ENCODE measurements at places on chromosomes 6 and 20. TPM values are rescaled to one million over a fixed set of nuclear protein-coding genes. Genes with fewer than 3 reads are reported as not detected.

HLA-DRB1 gene
- total RNA-seq = not detected

GRCh38 chr6:154715446-154715845 is 17.8 kb upstream of the SCAF8 start:
- no peak for DNase-seq

DNA sequence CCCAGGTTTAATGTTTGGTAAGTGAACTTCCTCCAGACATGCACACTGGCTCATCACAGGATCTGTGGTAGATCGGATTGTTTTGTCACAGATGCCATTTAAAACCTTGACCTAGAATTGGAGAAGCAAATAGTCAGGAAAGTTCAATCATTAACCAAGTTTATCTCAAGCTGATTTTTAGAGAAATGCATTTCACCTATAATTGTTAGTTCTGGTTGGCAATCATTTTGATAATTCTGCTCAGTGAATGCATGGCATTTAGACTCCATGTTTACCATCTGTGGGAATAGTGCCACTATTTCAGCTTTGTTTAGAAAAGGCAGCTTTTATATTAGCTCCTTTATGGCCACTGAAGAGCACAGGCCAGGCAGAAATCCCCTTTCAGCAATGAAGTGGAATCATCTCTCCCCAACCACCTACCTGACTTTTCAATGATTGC is 73.9 kb upstream of the IPCEF1 start:
- no peak for DNase-seq

RALY gene
- total RNA-seq = 147 TPM

- no peak for DNase-seq
Observed at GRCh38 chr6:111788379-111789276, 84.6 kb downstream of the FYN start.

DNA sequence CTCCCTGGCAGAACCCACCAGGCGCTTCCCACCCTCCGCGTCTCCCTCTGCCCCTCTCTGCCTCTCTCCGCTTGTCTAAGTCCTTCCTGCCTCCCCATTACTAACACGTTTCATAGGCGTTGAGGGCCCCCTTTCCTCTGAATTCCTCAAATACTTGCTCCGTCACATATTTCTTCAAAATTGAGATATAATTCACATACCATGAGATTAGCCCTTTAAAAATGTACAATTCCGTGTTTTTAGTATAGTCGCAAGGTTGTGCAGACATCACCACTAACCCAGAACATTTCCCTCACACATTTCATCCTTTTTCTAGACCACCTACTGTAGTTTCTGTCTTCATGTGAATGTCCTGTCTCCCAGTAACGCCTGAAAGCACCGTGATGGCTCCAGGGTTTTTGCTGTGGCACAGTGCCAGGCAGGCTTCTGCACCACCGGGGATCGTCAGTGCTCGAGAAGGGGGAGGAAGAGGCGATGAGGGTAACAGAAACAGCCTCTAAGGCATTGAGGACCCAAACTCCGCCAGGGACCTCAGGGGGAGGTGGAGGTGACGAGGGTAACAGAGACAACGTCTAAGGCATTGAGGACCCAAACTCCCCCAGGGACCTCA is 141.9 kb upstream of the SNX9 start:
- no peak for DNase-seq

DNA sequence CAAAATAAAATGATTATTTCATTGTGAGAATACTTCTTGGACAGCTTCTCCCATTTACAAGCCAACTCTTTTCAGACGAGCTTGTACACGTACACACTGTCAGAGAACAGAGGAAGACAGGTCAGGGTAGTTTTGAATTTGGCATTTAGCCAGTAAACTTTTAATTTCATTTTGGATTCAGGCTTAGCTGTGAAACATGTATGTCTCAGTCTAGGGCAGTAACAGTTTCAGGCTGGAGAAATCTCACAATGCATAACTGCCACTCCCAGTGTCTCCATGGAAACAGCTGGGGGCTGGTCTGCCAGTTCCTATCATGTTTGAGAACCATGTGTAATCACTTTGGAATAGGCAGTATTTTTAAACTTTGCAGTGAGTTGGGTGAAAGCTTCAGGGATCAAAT is 22.0 kb upstream of the QKI start:
- no peak for DNase-seq

DNA sequence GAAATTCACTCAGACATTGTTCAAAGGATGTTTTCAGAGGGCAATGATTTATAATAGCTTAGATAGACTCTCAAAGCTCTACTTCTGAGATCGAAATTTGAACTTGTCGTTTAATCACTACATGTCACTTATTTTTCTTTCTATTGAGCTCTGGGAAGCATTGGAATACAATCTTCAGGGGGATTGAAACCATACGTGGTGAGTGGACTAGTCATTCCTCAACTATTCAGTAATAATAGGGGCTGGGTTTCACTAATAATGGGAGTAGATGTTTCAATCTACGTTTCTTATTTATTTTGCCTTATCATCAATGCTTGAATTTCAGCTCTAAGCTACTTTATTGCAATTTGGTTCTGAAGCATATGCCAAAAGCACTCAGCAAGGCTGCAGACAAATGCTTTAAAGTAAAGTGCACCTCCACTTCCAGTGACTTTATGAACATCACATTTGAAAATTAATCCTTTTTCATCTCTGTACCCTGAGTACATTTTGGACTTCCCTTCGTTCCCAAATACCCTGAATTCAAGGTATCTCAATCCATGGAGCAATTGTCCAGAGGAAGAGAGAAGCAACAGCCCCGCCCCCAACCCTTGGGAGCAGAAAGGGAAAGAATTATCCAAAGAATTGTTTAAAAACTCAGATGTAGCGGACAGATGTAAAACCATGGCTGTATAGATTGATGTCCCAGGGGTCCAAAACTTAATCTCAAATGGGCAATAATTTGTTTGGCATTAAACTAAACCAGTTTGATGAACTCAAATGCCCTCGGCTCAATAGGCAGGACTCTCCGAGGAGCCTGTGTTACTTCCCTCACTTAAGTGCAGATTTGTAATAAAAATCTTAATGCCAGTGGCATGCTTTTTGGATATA is 68.1 kb downstream of the HFE start:
- DNase-seq = peak; percentile 54

BPIFB4 gene
- not detected for total RNA-seq

DNA sequence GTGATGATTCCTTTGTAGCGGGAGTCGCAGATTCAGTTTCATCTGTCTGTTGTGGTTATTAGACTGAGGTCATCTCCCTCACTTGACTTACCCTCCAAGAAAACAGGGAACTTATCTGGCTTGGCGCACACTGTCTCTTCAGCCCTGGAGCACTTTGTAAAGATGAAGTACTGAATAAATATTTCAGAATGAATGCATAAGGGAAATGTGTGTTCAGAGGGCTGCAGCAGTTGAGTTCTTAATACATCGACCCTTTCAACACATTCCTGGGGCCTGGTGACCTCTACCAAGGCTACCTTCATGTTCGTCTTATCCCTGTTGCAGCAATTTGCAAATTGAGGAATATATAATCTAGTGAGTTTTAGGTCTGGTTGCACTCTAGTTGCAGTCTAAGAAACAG is 652.5 kb upstream of the AGPAT4 start:
- no peak for DNase-seq

ATP6V1G2 gene
- 3.5 TPM for total RNA-seq

GRCh38 chr6:136719280-136720044 is 72.8 kb downstream of the MAP3K5 start:
- no peak for DNase-seq

GRCh38 chr6:79421707-79422484 is 115.3 kb downstream of the LCA5 start:
- no peak for DNase-seq

DNA sequence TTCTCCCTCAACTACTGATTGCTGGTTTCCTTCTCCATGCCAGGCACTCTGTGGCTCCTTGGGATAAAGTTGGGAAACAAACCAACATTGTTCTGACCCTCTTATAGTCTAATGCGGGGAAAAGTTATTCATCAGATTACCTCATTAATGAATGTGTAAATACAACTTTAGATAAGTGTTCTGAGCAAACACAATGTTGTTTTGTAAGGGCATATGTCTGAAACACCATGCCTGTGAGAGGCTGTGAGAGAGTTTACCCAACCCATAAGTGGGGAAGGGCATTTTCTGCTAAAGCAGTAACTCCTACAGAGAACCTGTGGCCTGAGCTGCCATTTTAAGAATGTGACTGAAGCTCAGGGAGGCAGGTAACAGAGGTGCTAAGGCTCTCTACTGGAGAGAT is 283.5 kb downstream of the KHDC1L start:
- no peak for DNase-seq

DNA sequence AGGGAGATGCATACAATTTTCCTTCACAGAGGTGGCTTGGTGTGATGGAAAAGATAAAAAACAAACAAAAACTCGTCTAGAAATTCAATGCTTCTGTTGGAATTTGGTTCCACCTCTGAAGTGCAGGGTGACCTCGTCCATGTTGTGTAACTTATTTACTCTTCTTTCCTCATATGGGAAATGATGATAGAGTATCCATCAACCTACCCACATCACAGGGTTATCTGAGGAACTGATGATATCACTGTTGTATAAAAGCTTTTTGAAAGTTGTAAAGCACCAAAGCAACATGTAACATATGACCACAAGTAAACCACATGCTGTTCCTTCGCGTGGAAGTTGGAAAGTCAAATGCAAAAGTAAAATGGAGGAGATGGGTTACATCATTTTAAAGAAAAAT is 212.0 kb upstream of the SGK1 start:
- no peak for DNase-seq

DNA sequence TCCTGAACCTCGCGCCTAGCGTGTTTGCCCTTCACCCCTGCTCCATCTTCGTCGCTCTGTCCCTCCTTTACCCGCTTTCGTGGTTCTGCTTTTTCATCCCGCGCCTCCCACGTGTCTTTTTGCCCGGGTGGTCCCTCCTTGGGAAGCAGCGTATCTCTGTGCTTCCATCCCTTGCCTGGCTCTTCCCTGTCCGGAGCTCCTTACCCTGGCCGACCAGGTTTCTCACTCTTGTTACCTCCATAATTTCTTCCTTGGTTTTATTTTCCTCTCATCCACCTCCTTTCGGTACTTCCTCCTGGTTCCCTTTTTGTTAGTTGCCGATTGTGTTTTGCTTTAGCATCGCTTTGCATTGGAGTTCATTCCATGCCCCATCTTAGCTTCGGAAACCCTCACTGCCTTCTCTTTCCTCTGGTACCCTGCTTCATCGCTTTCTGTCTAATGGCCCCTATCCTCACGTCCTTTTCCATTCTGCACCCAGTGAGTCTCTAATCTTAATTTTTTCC is 735 bp downstream of the FAM135A start:
- peak; percentile 23 for DNase-seq

- peak; percentile 6 for DNase-seq
Observed at GRCh38 chr6:140052736-140053729, 678.6 kb upstream of the CITED2 start.

DNA sequence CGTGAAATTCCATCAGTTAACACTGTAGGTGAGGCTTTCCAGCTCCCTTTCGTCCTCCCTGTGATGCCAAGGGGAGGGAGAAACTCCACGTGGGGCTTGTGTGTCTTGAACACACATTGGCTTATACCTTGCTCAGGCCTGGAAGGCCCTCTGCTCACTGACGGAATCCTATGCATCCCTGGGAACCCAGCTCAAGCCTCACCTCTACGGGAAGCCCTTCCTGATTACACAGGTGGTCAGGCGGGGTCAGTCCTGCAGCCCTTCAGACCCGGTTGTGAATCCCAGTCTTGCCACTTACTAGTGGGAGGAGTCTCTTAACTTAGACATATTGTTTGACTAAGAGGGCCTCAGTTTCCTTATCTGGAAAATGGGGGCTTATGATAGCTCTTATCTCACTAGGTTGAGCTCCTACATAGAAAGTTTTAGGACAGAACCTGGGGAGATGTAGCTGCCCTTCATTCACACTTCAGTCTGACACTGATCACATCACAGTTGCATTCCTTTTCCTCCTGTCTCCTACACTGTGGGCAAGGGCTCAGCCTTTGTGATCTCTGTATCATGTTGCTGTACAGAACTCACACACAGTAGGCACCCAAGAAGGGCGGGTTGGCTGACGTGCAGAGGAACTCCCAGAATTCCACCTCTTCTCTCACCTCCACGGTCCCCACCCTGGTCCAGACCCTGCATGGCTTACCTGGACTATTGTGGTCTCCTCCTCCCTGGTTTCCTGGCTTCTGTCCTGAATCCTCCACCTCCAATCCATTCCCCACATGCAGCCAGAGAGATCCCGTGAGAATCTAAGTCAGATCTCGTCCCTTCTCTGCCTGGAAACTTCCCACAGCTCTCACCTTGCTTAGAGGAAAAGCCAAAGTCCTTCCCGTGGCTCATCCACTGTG is 129.6 kb downstream of the CEBPB start:
- no peak for DNase-seq

HLA-DPA1 gene
- total RNA-seq = 4.9 TPM

DNA sequence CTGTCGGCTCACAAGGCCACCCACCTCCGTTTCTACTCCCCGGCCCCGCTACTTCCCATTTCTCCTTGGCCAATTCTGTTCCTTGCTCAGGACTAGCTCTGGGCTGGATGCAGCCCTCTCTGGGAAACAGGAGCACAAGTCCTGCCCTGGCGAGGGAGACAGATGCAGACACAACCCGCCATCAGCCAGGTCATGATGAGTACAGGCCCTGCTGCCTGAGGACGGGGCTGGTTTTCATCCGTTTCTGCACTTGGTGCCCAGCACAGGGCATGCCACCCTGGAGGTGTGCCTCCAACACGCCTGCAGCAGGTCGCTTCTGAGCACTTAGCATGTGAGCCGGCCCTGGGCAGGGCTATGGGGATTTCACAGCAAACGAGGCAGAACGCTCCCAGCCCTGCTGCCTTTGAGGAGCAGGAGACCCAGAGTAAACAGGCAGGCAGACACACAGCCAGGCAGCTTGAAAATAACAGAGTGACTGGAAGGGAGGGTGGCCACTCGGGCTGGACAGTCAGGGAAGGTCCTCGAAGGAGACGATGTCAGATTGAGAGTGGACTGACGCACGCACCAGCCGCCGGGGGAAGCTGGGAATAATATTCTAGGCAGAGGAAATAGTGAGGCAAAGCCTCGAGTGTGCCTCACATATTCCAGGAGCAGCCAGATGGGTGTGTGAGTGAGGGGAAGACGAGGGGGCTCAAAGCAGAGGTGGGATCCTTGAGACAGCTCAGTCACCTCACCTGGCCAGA is 21.2 kb upstream of the VSTM2L start:
- DNase-seq = no peak

MUC21 gene
- total RNA-seq = not detected

DNA sequence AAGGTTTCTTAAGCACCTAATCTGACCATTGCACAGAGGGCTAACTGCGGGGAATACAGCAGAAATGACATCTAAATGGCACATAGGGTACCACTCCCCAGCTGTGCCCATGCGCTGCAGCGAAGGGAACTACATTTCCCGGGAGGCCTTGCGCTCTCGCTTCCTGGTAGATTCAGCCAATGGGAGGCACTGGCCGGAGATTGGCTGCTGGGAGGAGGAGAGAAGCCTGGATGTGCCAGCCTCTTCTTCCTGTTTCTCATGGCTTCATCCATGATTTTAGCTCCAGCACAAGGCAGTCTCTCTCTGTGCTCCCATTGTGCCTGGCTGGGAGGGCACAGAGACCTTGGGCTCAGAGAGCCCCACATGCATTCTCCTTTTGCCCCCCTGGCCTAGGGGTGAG is 101.7 kb upstream of the FOXA2 start:
- peak; percentile 68 for DNase-seq

ENPP5 gene
- 6.5 TPM for total RNA-seq
